ENCODE measurements at places on chromosomes 7 and 10.

DNA sequence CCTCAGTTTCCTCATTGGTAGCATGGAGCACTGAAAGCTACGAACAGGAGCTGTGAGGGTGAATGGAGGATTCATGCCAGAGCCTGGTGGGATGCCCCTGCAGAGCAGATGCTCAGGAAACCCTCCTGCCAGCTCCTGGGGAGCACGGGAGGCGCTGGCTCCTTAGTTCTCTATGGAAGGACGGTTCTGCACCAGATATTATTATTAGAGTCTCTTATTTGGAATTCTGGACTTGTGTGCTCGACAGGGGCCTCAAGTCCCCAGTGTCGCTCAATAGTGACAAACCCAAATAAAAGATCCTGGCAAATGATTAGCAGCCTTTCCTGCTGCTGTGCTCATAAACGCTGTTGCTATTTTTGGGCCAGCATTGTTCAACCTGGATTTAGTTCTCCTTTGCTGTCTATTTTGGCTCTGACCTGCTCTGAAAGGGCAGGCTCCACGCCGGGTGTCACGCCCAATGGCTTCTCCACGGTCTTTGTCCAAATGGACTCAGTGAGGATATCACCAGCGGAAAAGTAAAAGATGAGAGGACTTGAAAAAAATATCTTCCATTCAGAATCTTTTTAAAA lies 23.0 kb upstream of the KLF6 start:
- DNase-seq: no peak

GRCh38 chr10:53009961-53010907 lies 237.7 kb upstream of the MBL2 start:
- DNase-seq: no peak

DNA sequence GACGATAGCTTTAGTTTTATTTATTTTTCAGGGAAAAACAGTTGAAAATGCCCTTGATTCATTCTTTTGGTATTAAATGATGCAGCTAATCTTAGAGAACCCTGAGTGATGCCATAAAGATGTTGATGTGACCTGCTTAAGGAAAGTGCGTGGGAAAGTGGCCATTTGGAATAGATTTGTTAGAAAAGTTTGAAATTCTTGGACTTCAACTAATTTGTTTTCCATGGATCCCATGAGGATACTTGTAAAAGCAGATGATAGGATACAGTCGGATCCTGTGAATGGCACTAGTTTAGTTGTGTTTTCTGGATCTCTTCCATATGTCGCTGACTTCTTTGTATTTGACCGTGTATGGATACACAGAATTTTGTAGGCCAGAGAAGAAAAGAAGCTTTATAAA lies 69.0 kb downstream of the SEPTIN7 start:
- DNase-seq: no peak

- DNase-seq: no peak
These were observed 74.1 kb upstream of the PARD3 start for GRCh38 chr10:34889004-34889869.

DNA sequence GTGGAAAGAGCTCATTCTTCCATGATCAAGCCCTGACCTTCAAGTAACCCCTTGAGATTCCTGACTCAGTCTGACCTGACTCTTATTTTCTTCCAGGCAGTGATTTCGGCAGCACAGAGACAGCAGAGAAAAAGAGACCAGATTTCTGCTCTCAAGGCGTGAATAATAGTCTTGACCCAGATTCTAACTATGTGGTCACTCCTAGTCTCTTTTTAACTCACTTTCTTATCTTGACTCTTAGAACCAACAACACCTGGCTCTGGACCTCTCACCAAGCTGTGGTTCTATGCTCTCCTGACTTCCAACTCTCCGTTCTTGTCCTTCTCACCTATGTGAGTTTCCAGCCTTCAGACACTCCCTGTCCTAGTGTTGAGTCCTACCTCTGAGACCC lies 36.9 kb upstream of the KDM7A start:
- DNase-seq: no peak

DNA sequence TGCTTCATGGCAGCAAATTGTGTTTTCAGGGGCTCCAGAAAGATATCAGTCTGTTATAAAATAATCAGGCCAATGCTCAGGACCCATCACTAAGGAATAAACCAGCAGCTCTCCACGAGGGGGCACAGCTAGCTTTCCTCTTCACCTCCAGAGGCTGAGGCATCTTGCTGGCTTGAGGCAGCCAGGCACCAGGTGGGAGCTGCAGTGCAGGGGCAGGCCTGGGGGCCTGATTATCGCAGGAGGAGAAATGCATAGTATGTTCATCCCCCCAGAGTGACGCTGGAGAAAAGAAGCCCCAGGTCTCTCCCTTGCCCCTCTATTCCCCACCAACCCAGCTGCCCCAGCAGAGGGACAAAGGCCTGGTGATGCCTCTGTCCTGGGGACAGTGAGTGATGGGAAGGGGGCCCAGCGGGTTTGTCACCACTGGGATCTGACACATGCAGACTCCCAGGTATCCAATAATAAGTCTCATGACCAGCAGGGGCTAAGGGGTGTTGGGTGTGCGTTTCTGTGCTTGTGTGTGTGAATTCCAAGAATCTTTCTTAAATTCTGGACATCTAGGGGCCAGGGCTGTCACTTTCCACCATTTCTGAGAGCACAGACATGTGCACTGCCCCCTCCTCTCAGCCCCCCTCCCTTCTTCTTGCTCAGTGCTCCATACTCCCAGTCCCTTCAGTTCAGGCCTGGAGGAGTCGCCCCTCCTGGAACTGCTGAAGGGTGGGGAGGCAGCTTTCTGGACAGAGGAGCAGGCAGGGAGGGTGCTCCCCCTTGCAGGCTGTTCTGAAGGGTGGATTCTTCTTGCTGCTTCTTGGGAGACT lies 128.1 kb upstream of the FAM20C start:
- no peak for DNase-seq

GRCh38 chr10:450463-450862 lies 239.0 kb downstream of the DIP2C start:
- no peak for DNase-seq

DNA sequence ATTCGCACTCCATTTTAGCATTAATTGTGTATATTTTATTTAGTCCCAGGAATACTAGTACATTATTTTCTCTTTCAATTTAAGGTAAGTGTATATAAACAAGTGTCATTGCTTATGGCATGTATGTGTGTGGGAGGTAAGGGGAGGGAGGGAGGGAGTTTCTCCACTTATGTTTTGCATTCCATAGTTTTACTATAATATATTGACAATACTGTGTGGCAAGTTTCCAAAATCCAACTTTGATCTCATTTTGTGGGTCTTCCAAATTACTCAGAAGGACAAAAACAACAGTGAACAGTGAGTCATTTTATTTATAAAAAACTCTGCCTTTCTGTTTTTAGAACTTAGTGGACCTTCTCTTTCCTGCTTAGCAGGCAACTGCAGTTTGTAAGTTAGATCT lies 102.3 kb upstream of the SEMA3E start:
- no peak for DNase-seq

GRCh38 chr10:42553064-42553407 lies 85.3 kb downstream of the ZNF33B start:
- DNase-seq: no peak

GRCh38 chr7:5429253-5429856 lies 5.7 kb upstream of the TNRC18 start:
- DNase-seq: no peak

- no peak for DNase-seq
These were observed 192.1 kb upstream of the KLF14 start for GRCh38 chr7:130926001-130926691.

- DNase-seq: no peak
These were observed 101.1 kb downstream of the CDH23 start for GRCh38 chr10:71497763-71498326.

DNA sequence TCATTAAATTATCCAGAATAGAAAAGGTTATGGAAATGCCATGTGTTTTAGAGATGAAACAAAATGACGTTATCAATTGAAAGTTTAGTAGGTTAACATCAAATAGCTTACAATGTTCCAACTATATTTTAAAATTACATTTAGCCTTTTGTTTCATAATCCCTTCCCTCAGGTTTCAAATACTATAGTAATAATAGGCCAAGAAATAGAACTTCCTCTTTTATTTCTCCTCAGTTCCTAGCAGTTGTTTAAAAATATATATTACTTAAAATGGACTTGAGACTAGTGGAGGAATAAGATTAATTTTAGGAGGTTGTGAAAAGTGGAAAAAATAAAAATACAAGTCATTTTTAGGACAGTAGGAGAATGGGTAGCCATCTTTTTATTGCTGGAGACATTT lies 16.4 kb upstream of the PDSS1 start:
- no peak for DNase-seq

DNA sequence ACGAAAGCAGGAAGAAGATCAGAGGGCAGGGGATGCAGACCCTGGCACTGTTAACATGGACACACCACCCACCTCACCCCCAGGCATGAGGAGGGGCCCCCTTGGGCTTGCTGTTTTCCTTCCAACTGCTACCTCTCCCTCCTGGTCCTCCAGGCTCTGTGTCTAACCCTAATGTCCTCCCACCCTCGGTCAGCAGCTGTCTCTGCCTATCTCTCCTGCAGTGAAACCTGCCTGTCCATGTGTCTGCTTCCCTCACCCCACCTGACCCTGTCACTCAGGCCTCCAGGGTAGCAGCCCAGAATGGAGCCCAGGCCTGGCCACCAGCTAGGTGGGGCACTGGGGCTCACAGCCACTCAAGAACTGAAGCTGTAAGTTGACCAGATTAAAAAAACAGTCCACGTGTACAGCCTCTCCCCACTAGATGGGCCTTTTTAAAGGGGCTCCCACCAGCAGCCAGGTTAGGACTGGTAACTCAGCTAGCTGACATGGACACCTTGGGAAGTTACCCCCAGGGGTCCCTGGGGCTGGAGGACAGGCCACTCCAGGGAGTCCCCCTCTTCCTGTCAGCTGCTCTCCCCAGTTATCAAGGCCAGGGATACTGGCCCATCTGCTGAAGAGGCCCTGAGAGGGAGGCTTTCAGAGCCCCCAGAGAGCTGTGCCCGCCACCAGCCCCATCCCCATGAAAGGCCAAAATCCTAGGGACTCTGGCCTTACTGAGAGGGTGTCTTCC lies 1.5 kb downstream of the SMARCD3 start:
- no peak for DNase-seq

- no peak for DNase-seq
These were observed 97.5 kb upstream of the GJD4 start for GRCh38 chr10:35507519-35508109.

- no peak for DNase-seq
These were observed 1.3 kb downstream of the LIMK1 start for GRCh38 chr7:74084722-74085578.

DNA sequence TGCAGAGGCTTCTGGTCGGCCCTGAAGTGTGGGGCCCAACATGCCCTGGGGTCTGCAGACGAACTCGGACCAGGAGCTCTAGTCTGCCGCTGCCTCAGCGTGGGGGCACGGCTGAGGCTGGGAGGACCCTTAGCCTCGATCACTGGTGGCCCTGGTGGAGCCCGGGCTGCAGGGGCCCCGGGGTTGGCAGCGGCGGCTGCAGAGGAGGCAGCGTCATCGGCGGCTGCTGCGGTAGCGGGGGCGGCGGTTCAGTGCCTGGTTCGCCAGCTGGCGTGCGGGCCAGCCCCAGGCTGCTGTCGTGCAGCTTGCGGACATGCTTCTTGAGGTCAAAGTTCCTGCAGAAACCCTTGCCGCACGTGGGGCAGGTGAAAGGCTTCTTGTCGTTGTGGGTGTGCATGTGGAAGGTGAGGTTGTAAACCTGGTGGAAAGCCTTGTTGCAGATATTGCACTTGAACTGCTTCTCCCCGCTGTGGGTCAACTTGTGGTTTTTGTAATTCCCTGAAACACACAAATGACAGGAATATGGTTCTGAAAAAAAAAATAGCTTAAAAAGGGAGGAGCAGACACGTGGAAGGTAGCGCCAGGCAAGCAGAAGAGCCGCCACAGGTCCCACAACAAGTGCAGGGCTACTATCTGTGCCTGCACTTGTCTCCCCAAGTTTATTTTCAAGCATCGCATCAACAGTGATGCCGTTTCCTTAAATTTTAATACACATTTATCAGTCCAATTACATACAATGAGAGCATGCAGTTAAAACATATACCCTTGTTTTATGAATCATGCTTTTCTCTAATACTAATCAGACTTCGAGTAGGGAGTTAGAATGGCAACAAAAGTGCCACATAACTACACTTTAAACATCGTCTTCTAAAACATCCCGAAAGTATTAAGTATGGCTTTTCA lies 2.4 kb downstream of the FEZF1 start:
- no peak for DNase-seq

DNA sequence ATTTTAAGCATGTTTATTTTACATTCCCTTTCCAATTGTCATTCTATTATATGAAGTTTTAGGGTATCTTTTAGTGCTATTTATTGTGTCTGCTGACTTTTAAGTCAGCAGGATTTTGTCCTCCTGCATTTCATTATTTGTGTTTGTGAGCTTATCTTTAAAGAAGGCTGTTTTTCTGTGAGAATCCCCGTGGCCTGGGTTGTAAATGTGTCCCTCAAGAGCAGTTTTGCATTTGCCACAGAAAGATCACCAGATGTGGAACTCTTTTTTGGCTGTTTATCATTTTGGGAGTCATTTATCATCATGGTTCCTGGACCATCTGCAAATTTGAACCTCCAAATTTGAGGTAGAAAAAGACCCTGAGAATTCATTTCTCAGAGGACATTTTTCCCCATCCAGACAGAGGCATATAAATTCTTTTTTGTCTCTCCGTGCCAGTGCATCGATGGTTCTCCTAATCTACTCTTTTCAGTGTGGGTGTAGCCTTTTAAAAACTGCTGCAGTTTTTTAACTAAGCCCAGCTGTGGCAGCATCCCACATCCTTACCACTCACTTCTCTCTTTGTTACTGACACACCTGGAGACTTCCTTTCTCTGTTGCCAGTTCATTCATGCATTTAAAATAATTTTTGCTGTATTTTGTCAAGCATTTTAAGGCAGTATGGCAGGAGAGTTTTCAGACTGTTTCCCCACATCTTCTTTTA lies 20.1 kb upstream of the MTURN start:
- no peak for DNase-seq

- DNase-seq: no peak
These were observed 15.4 kb downstream of the AHCYL2 start for GRCh38 chr7:129240119-129240820.

DNA sequence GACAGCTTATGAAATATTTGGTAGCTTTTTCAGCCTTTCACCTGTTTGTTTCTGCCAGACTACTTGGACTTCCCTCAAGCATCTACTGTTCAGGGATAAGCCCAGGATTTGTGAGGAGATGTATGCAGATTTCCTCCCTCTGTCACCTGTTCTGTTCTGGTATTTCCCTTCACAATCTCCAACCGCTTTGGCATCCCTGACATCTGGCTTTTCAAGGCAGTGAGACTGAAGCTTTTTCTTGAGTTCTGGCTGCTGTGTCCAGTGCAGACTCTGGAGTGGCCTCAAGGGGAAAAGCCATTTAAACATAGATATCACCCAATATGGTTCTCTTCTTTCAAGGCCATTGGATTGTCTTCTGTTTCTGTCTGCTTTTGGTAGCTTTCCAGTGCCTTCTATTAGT lies 369.7 kb downstream of the LRMDA start:
- no peak for DNase-seq

GRCh38 chr10:106440767-106441166 lies 723.7 kb downstream of the SORCS1 start:
- DNase-seq: no peak

- no peak for DNase-seq
These were observed 2.4 kb downstream of the CHST12 start for GRCh38 chr7:2405601-2406345.
